ENCODE measurements at places on chromosomes 1 and 21.

DNA sequence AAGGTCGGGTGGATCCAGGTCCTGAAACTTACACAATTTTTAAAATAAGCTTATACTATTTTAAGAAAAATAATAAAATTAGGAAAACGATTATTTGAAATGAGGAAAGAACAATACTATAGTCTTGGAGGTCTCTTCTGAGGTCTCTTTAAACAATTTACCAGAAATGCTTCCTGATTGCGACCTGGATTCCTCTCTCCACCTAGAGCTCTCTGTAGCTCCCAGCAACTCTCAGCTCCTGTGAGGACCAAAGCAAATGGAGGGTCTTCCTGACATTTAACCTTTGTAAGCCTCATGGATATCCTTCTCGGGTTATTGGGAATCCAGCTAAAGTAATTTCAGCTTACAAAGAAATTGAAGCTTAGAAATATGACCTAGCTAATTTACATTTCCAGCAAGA lies 886 bp downstream of the BTBD8 start:
- no peak for DNase-seq

GRCh38 chr1:30321996-30322858 lies 401.2 kb downstream of the MATN1 start:
- DNase-seq: no peak

- no peak for DNase-seq
These were observed 24.1 kb upstream of the CYP4A22 start for GRCh38 chr1:47113178-47113577.

- DNase-seq: no peak
These were observed 362.7 kb downstream of the PTPRU start for GRCh38 chr1:29599071-29599470.
